Right hindlimb (tissue), 1 donor: ENCODE measurements at places on chromosomes 3 and 15.

DNA sequence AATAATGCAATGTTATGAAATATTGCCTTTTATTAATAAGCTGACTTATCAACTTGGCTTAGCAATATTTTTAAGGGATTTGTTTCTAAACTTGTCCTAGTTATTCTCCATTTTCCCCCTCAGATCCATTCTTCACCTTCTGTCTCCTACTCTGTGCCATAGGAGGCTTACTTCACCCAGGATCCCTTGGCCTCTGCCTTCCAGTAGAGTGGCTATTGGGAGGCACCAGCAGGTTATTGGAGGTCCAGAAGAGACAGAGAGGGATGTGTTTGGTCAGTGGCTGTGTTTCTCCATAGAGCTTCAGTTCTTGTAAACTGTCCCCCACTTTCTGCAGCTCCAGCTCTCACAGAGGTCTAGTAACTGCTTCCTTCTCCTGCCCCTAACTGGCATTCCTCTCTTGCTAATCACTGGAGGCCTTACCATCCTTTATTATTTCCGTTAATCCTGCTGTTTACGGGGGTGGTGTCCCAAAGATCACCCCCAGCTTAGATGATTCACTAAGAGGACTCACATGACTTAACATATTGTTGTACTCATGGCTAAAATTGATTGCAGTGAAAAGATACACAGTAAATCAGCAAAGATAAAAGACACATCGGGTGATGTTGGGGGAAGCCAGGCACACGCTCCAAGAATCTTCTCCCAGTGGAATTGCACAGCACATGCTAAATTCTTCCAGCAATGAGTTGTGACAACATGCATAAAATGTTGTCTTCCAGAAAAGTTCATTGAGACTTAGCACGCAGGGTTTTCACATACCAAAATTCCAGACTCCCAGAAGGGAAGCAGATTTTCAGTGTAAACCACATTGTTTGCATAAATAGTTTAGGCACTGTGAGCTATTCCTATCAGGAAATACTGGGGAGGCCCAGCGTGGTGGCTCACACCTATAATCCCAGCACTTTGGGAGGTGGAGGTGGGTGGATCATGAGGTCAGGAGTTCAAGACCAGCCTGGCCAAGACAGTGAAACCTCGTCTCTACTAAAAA is 67.5 kb downstream of the RPL22L1 start:
- DNase-seq = peak; percentile 30

DNA sequence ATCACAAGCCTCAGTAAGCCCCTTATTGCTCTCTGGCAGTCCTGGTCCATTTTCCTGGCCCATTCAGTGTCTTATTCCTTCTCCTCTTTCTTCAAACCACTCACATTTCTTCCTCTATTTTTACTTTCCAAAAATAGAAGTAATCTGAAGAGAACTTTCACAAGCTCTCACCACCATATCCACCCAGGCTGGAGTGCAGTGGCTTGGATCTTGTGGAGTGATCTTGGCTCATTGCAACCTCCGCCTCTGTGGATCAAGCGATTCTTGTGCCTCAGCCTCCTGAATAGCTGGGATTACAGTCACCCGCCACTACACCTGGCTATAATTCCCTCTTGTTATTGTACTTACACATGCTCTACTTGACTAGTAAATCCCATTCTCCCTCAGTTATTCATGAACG is 16.8 kb downstream of the ARMC8 start:
- no peak for DNase-seq

- no peak for DNase-seq
These were observed 7.6 kb downstream of the MINDY4B start for GRCh38 chr3:150897592-150897991.

GRCh38 chr15:79365765-79366164 is 54.9 kb downstream of the TMED3 start:
- DNase-seq = no peak

- DNase-seq = no peak
These were observed 57.9 kb upstream of the SEC22A start for GRCh38 chr3:123143669-123144411.

DNA sequence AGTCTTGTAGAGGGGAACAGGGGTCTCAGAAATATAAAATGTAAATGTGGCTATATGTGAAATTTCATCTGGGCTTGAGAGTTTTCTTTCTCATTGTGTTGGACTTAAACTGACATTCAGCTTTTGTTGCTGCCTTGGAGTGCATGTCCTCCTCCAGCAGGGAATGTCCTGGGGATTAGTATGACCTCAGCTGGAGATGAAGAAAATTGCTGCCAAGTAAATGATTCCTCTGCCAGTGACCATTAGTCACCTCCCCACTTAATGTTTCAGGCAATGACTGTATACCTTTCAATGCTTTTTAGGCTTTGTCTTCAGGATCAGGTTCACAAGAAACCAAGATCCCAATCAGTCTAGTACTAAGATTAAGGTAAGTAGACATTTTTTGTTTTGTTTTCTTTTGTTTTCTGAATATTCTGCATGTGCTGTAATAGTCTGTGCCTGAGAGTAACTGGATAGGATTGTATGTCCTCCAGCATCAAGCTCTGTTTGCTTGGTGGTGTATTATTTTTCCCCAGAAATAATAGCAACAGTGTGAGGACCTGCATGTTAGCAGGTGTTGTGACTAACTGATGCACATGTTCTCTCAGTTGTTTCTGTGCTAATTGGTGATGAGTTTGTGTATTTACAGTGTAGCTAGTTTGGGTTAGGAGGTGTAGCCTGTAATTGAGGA is 18.1 kb upstream of the SLC22A13 start:
- peak; percentile 40 for DNase-seq

DNA sequence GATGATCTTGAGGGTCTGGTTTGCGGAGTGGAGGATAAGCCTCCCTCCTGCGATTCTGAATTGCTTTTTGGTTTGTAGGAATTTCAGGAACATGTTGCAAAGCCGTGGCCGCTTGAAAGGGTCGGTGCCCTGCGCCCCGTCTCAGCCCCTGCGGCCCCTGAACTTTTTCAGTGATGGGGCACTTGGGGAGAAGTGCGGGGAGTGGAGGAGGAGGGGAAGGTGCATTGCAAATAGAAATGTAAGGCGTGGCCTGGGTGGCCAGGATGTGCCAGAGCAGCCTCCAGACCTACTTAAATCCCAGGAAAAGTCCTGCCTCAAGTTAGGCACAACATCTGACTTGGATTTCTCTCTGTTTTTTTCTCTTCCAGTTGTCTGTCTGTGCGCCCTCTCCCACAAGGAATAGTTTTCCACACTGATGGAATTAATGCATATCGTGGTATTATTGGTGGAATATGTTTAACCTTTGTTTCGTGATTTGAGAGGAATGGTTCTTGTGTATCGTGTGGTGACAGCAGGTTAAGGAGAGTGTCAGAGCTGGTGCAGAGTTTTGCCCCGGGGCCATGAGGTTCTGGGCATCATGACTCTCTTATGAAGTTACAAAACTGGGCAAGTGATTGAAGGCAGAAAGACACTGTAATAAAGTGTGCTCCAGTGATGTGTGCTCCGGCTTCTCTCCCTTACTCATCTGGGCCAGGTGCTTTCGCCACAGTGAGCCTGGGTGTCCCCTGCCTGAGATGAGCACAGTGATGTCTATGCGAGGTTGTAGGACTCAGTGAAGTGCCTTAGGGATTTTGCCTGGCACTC is 153.8 kb downstream of the PGPEP1L start:
- no peak for DNase-seq

DNA sequence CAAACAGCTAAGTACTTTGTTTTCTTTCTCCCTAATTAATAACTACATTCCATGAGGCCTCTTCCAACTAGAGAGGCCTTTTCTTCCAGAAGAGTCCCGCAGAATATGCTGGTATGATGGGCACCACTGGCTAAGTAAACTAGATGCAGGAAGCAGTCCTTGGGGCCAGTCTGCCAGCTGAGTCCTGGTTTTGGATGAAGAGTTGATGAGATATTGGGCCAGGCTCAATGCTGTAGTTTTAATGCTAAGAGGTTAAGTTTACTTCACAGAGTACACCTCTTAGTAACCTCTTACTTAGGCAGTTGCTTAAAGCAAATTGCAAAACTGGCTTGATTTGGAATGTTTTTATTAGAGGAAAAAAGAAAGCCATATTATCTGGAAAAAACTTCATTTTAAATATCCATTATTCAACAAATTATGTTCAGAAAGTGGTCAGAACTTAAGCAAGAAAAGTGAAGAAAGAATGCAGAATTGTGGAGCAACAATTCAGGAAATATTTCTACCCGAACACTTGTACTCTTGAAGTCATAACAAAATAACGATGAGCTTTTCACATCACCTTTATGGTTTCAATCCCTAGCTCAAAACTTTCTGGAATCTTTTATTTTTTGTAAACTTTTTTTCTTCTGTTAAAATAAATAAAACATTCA is 178.4 kb upstream of the CDIN1 start:
- no peak for DNase-seq

GRCh38 chr15:51708013-51708412 is 26.7 kb downstream of the SCG3 start:
- DNase-seq = peak; percentile 66

GRCh38 chr3:167110901-167111300 is 269.2 kb downstream of the ZBBX start:
- no peak for DNase-seq

DNA sequence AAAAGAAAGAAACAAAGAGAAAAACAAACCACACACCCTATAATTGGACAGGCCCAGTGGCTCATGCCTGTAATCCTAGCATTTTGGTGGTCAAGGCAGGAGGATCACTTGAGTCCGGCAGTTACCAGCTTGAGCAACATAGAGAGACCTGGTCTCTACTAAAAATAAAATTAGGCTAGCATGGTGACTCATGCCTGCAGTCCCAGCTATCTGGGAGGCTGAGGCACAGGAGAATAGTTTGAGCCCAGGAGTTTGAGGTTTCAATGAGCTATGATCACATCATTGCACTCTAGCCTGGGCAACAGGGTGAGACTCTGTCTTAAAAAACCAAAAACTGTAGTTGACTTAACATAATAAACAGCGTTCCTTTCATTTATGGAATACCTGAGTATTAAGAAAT is 72.3 kb upstream of the ST3GAL6 start:
- no peak for DNase-seq

GRCh38 chr3:98777286-98777685 is 14.1 kb downstream of the ST3GAL6 start:
- DNase-seq = no peak

- DNase-seq = no peak
These were observed 301.0 kb upstream of the UMPS start for GRCh38 chr3:124429129-124429815.

GRCh38 chr3:73603762-73604171 is 21.0 kb downstream of the PDZRN3 start:
- no peak for DNase-seq

- no peak for DNase-seq
These were observed 82.8 kb downstream of the DUT start for GRCh38 chr15:48414015-48414414.

DNA sequence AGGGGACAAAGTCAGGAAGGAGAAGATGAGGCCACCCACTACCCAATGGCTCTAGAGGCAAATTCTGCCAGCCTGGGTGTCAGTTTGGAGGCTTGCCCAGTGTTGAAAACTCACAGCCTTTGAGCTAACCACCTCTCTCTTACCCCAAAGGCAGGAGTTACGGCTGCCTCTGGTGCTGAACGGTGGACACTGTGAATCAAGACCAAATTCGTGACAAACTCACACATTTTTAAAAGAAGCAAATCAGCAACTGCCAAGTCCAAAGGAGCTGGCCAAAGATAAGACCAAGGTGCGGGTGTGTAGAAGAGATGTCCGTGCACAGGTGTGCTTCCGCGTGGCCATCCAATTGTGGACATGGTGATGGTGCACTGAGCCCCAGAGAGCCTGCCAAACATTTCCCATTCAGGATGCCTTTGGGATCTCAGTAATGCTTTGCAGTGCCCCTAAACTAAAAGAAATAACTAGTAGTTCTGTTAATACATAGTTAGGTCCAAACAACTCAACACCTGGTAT is 74.6 kb downstream of the FAM174B start:
- DNase-seq = no peak

GRCh38 chr15:65402961-65403360 is 19.8 kb downstream of the IGDCC4 start:
- DNase-seq = no peak

DNA sequence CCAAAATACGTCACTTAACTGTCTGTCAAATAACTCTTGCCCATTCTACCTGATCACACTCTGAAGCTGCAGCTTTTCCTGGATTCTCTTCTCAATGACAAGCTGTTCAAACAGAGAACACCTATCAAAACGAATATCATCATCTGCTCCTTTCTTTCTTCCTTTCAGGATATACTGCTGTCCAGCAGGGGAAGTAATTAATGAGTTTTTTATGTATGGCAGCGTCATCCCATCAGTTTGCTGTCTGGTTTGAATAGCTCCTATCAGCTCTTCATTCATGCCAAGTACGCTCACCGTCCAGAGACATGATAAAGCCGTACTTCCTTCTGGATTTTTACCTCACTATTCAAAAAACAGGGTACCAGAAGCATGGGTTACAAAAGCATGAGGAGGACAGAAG is at the start of gene CHRM5:
Gene CHRM5, plus strand, starts transcription at position 274 of the 400 bp plus-strand sequence. CDS start 94,221 bp downstream, outside the sequence.
- no peak for DNase-seq

DNA sequence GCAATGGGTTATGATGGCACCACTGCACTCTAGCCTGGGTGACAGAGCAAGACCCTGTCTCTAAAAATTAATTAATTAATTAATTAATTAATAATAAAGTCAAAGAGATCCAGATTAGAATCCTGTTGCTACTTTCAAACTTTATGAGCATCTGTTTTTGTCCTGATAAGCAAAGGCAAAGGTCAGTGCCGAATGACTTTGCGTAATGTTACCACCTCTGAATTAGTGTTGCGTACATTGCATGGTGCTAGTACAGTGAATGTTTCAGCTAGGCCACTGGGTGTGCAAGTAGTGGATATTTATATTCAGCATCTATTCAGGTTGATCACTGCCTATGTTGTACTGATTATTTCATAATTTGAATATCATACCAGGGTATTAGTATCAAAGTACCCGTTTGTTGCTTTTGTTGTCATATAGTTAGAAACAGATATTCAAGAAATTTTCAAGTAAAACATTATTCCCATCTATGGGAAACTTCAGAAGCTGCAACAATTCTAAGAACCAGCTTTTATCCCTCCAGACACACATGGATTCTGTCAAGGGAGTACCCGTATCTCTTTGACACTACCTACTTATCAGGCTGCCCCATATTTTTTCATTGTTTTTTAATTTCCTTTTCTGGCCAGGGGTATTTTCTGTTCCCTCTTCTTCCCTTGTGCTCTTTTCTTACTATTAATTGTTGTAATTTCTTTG is 127.1 kb upstream of the GRM7 start:
- DNase-seq = no peak

DNA sequence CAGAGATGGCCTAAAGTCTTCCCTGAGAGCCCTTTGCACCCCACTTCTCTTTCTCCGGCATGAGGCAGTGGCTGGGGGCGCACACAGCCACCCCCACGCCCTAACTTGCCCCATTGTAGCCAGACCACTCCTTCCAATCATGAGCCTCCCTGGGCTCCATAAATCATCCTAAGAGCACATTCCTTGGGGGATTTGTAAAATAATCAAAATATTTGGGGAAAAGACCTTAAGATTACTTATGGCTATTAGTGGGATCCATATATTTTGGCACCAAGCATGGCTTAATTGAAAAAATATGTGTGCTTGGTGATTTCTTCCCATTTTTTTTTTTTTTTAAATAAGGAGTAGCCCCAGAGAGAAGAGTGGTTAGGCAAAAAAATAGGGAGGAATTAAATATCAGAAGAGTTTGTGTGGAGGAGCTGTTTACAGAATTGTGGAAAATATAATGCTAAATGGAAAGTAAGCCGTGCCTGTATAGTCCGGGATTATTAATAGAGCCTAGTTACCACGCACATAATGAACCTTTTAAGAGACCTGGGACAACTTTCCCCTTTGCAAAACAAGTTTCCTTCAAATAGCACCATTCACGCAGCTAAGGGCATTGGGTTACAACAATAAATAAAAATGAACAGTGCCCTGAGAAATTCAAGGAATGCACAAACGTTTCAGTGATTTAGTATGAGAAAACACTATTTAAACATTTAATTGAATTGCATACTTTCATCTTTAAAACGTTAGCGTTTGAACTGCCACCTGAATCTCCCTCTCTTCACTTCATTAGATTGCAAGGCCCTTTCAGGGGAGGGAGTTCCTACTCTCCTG is 46.1 kb downstream of the SMAD6 start:
- DNase-seq = no peak
